ENCODE measurements at places on chromosomes 3 and 15.

- DNase-seq, result no peak
Measured at GRCh38 chr15:55179141-55179540, 17.6 kb downstream of the RSL24D1 start.

DNA sequence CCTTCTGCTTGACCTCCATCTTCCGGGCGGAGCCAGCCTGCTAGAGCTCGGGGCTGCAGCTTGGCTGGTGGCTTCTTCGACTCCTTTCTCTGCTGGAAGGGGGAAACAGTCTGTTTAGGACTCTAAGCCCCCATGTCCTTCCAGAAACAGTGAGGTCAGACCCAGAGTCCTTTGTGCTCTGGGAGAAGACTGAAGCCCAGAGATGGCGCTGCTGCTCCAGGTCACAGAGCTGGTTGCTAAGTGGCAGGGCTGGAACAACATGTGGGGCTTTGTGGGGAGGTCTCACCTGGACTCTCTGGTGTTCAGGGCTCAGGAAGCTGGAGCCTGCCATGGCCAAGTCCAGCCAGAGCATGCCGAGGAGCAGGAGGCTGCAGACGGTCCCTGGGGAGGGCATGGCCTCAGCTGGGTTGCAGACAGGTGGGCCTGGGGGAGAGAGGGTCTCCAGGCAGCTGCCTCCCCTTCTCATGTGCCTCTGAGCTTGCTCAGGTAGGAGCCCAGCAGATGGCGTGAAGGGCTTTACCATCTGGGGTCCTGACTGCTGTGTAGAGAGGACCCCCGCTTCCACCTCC lies 2.9 kb downstream of the GHRL start:
- no peak for DNase-seq

- DNase-seq, result no peak
Measured at GRCh38 chr3:29544701-29545363, 264.0 kb downstream of the RBMS3 start.

- DNase-seq, result no peak
Measured at GRCh38 chr3:138947495-138948121, 591 bp downstream of the FOXL2NB start.

DNA sequence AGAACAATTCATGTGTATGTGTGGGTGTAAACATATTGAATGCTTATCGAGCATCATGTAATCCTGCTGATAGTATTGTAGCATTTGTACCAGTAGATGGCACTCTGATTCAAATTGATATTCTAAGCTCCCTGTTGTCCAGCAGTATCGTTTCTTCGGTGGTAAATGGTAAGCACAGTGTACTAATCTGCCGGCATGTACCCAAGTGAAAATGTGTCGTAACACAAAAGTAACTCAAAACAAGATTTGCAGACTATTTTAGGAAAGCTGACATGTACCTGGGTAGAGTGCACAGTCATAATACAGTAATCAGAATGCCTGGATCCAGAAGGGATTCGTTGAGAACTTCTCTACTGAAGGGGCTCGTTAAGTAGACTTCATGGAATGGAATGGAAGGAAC lies 31.7 kb upstream of the MNS1 start:
- peak; percentile 39 for DNase-seq

DNA sequence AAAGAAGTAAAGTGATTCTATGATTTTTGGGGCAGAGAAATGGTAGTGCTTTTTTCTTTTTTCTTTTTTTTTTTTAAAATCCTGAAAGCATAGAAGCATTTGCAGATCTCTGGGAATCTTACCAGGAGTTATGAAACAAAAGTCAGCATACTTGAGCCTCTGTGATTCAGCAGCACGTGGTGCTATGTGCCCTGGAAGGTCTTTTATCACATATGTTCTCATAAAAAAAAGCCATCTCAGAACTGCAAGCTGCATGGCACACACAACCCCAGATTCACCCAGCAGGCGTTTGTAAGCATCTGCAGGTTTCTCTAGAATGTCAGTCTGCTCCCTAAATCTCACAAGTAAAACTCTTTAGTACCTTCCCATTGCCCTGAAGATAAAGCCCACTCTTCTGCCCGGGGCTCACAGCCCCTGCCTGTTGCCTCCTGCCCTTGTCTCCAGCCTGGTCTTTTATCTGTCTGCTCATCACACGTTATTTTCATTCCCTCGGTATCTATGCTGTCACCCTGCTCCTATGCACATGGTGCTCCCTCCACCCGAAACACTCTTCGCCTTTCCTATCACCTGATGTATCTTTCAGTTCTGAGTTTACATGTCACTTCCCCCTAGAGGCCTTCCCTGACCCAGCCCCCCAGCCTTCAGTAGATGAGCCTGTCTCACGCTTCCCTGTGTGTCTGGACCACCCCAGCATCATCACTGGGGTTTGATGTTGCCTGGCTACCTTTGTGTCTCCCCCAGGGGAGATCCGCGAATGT lies 72.4 kb downstream of the CHDH start:
- DNase-seq, result no peak

GRCh38 chr3:61877359-61878138 lies 316.2 kb downstream of the PTPRG start:
- DNase-seq, result no peak

DNA sequence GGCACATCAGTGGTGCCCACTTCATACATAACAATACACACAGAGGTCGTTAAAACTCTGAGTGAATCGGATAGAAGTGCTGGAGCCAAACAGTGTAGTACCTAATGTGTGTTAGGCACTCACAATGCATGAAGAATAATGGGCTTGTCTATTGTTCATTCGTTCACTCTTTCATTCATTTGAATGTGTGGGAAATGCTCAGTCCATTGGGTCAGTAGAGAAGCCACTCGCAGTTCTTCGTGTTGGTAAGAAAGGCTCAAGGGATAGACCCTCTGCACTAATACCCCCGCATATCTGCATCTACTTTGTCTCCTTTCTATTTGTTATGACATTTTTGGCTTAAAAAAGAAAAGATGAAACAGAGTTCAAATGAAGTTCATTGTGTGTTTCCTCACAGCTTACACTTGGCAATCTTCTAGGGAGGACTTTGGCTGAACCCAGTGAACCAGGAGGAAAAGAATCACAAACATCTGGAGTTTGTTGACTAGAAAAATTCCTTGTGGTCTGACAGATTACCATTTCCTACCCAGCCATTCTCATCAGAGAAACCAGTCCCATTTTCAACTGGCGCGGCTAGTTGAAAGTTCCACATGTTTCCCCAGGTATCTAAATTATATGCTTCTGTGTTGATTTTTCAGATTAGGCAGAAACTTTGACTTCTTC lies 32.8 kb upstream of the MFSD1 start:
- DNase-seq, result no peak

DNA sequence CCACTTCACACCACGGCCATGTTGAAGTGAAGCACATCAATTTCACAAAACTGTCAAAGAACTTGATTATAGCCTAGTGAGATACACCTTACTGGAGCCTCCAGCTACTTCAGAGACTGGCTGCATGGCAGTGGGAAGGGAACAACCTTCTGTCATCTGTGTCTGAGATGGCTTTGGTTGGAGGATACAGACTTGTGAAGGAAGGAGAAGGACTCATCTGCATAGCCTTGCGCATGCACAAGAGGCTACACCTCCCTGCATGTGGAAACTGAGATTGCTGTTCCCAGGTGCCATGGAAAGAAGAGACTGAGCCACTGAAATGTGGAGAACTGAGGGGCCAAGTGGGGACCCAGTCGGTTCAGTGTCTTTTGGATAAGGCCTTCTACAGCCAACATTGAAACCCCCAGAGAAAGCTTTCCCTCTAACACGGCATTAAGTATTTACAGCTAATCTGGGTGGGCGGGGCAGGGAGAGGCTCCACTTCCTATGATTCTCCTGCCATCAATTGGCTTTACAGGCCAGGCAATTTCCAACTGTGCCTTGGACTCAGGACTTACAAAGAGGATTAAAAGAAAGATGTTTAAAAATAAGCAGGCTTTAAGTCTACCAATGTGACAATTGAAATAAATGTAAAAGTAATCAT lies 58.8 kb downstream of the IL16 start:
- no peak for DNase-seq

DNA sequence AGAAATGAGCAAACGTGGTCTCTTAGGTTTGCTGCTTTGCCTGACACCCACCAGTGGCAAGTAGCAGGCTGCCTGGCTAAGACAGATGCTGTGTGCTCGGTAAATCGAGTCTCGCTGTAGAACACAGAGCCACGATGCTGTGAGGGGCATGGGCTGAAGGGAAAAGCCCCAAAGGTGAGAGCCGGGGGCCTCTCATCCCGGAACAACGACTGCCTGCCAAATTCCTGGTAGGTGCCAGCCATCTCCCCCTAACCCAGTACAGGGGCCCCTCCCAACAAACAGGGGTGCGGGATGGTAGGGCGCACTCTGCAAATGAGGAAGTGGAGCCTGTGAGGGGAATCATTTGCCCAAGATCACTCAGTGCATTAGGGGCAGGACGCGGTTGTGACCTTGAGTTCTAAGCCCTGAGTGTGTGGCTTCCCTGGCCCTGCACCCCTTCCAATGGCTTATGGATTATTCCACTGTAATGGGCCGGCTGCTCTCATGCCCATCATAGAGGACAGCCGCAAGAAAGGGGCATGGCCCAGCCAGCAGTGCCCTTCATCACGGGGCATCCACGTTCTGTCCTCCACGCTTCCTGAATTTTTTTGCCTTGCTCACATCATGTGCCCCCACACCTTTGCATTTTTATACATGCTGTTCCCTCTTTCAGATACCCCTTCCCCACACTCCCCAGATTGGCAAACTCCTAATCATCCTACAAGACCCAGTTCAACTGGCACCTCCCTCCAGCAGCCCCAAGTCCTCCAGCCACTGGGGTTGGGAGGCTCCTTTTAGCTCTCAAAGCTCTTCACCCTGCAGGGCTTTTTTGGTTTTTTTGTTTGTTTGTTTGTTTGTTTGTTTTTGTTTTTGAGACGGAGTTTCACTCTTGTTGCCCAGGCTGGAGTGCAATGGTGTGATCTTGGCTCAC lies 125.4 kb downstream of the NUP210 start:
- DNase-seq, result no peak

DNA sequence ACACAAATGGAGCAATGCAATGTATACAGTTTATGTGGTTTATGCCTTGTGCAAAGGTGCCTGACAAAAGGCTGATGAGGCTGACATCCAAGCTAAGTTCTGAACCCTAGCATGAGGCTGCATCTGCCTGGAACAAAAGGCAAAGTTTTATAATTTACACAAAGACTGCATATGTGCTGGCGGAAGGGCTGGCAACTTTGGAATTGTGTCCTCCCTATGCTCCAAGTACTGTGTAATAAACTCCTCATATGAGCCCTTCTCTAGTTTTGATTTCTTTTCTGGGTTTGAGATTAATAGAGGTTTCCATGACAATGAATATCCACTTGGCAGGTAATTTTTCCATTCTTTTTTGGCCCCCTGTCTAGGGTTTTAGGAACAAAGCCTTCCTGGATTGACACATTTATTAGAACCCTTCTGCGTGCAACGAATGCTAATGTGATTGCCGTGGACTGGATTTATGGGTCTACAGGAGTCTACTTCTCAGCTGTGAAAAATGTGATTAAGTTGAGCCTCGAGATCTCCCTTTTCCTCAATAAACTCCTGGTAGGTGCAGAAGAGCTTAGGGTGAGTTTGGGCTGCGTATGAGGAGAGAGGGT lies 10.8 kb downstream of the PLA1A start:
- no peak for DNase-seq

GRCh38 chr3:43390255-43390588 lies 103.9 kb downstream of the SNRK start:
- DNase-seq, result no peak

- DNase-seq, result no peak
Measured at GRCh38 chr3:141262308-141262705, 30.7 kb downstream of the PXYLP1 start.

DNA sequence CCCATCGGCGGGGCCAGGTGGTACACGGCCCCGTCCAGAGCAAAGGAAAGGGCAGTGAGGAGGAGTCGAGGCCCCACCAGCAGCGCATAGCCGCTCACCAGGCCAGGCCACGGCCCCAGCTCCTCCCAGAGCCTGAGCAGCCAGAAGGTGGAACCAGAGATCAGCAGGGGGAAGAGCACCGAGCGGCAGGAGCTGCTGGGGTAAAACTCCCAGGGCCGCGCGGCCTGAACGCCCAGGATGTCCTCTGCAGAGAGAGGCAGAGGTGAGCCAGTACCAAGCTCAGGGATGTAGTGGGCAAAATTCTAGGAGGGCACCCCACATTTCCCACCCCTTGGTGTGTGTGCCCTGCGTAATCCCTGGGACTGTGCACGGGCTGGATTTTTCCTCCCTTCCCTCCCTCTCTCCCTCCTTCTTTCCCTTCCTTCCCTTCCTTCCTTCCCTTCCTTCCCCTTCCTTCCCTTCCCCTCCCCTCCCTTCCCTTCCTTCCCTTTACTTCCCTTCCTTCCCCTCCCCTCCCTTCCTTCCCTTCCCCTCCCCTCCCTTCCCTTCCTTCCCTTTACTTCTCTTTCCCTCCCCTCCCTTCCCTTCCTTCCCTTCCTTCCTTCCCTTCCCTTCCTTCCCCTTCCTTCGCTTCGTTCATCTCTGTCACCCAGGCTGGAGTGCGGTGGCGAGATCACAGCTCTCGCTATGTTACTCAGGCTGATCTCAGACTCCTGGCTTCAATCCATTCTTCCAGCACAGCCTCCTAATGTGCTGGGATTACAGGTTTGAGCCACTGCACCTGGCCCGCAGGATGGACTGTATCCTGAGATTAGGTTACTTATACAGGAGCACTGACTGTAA lies 6.3 kb upstream of the NCBP2 start:
- no peak for DNase-seq

GRCh38 chr3:50862221-50862620 lies 187.5 kb downstream of the DOCK3 start:
- no peak for DNase-seq

DNA sequence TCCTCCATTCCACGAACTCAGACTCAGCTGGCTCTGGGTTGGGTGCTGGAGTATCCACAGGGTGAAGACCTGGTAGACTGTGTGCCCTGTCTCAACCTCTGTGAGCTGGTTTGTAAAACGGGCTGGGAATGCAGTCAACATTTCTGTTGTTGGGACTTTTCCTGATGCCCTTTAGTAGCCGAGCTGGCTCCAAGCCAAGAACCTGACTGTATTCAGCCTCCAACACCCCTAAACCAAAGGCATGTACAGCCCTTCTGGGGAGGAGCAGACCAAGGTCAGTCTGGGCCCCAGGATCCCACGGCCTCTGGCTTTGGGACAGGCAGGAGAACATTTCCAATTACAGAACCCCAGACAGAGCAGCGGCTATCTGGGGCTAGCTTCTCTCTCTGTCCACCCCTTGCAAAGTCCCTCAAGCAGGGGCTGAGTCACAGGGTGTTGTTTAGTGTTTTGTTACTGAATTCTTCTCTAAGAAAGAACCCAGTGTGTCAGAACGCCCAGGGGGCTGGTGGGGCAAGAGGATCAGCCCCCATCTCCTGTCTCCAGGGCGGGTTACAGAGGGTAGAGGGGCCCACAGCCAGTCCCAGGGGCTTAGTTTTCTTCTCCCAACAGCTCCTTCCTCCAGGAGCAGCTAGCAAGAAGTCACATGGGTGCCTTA lies 56.8 kb upstream of the SLC6A6 start:
- no peak for DNase-seq

DNA sequence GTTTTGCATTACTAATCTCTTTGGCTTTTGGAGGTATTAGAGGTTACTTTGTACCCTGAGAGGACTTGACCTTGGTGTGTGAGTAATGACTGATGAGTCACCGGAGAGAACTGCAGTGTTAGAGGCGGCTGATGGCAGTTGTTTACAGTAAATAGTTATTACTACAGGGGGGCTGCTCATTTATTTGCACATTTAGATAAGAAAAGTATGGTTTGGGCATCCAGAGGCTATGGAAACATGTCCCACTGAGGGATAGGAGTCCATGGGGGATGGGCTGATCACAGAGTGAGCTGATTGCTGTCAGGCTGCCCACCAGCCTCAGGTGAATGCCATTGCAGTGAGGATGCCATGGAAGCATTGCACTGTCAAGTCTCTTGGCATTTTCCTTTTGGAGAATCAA lies 17.3 kb upstream of the STAC start:
- no peak for DNase-seq

- DNase-seq, result no peak
Measured at GRCh38 chr15:63395730-63396151, 14.1 kb upstream of the CA12 start.

Measured in CD4-positive, alpha-beta T cell treated with Interleukin-12 subunit alpha and Interleukin-12 subunit beta, for 1 hour (primary cell).